ENCODE measurements at places on chromosomes 7 and 10. TPM values are rescaled to one million over a fixed set of nuclear protein-coding genes. Genes with fewer than 3 reads are reported as not detected.

Gene SYNPO2L
- 0.13 TPM for total RNA-seq

Gene IFIT5
- total RNA-seq = 20.4 TPM

Gene LRRC18
- total RNA-seq = not detected

Gene PPP1R3A
- not detected for total RNA-seq

Gene SFTPA1
- not detected for total RNA-seq

DNA sequence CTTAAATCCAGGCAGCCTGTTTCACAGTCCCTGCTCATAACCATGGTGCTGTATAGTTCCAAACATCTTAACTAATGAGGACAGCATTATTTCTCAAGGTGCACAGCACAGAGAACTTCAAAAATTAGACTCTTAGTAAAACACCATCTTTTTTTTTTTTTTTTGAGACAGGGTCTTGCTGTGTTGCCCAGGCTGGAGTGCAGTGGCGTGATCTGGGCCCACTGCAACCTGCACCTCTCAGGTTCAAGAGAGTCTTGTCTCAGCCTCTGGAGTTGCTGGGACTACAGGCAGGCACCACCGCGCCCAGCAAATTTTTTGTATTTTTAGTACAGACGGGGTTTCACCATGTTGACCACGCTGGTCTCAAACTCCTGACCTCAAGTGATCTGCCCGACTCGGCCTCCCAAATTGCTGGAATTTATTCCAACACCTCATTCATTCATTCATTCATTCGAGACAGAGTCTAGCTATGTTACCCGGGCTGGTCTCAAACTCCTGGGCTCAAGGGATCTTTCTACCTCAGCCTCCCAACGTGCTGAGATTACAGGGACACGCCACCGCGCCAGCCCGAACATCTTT, 507 bp upstream of the TMEM254 start:
- no peak for DNase-seq

- DNase-seq = no peak
These were observed 231.5 kb upstream of the ZNF32 start for GRCh38 chr10:43880160-43880559.

DNA sequence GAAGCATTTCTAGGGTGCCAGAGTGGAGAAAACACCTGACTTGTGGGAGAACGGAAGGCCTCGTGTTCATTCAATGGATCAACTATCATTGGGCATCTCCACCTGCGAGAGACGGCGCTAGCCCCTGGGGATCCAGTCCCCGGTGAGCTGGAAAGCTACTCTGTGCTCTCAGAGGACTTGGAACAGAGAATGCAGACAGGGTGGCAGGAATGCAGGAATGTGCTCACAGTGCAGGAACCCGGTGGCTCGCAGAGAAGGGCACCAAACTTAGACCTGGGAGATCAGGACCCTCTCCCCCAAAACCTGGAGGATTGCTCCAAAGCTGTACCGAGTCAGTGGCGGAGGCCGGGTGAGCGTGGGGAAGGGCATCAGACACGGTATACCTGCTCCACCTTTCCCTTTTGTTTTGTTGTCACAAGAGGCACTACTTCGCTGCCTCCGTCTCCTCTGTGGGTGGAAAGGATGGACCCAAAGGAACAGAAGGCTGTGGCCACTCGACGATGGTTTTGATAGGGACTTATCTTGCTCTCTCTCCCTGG, 569.0 kb upstream of the C7orf33 start:
- no peak for DNase-seq

GRCh38 chr10:77086081-77086480, 551.5 kb downstream of the KCNMA1 start:
- DNase-seq = no peak

GRCh38 chr7:40299097-40299496, 164.3 kb downstream of the SUGCT start:
- DNase-seq = no peak

GRCh38 chr7:36880108-36880507, 155.8 kb upstream of the AOAH start:
- DNase-seq = no peak

Data from dorsolateral prefrontal cortex (tissue), 122 donors.